ENCODE measurements at places on chromosomes 2 and 18.

GRCh38 chr2:163877316-163877715 lies 141.5 kb upstream of the FIGN start:
- peak; percentile 64 for DNase-seq

- peak; percentile 44 for DNase-seq
These were observed 70.1 kb downstream of the BCL11A start for GRCh38 chr2:60483401-60483800.

- no peak for DNase-seq
These were observed 15.7 kb upstream of the DARS1 start for GRCh38 chr2:136001131-136001530.

DNA sequence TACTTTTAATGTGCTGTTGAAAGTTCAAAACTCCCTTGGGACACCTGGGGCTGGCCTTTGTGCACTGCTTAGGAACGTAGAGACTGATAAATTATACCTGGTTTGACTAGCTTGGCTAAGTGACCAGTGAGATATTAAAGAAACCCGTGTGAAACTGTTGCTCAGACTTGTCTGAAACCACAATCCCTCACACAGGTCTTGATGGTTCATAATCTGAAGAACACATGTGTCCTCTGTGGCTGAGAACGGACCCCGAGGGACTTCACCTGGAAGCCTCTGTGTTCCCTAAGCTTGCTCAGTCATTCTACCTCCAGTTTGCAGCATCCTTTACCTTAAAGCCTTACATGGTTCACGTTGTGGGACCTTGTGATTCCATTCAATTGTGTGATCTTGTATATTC lies 218.8 kb downstream of the CBLN2 start:
- DNase-seq, result no peak

DNA sequence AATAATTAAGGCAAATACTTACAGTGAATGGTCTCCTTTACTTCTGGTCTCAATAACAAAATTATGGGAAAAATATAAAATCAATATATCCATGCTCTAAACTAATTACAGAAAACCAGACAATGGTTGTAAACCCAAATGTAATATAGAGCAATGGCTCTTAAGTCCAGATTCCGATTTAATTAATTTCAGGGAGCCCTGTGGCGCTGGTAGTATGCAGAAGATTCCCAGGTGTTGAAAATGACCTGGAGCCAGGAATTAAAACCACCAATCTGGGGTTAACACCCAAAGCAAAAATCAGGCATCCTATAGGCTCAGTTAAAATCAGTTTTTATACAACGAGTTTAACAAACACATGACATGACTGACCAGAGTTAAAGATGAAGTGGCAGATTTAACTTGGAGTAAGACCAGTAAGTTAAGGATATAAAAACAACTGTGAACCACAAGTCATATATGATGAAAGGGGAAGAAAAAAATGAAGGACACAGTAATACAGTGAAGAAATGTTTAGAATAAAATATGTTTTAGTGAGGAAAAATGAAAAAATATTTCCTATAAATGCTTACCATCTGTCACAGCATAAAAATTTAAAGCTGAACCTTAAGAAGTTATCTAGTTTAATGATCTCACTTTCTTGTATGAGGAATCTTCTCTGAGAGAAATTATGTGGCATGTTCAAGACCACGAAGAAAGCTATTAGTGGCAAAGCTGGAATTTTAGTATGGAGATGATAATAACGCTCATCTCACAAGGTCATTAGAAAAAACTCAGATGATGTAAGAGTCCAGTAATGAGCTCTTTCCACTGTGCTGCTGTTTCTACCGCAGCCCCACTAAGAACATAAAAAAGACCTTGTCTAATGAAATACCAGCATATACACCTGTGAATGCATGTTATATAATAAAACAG lies 45.8 kb upstream of the FLACC1 start:
- DNase-seq, result no peak

- DNase-seq, result no peak
These were observed 610.5 kb upstream of the FANCL start for GRCh38 chr2:58851598-58851997.

- no peak for DNase-seq
These were observed 354.6 kb downstream of the RAD51AP2 start for GRCh38 chr2:17163638-17164037.

DNA sequence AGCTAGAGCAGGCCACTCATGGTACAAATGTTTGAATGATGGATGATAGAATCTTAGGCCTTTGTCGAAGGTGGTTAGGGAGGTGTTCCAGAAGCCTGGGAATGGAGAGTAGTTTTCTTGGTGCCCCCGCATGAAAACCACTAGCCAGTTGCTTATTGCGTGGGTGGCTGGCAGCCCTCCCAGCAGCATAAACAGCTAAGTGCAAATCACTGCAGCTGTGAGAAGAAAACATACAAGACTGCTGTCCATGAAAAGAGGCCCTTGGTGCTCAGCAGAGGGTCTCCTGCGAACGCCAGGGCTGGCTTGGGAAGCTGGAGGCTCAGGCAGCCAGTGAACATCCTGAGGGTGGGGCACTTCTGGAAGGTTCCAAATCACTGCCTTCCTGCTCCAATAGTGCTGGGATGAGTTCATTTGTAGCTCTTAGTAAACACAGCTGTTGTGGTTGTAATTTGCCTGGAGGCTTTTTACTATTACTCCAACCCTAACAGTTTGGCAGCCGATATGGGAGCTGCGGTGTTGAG lies 118.8 kb downstream of the MGAT5 start:
- peak; percentile 84 for DNase-seq

GRCh38 chr18:76208678-76209306 lies 286.2 kb downstream of the ZNF516 start:
- no peak for DNase-seq

- peak; percentile 55 for DNase-seq
These were observed 107.9 kb downstream of the PRKCE start for GRCh38 chr2:45759310-45759851.

GRCh38 chr2:163906410-163906809 lies 170.6 kb upstream of the FIGN start:
- no peak for DNase-seq

DNA sequence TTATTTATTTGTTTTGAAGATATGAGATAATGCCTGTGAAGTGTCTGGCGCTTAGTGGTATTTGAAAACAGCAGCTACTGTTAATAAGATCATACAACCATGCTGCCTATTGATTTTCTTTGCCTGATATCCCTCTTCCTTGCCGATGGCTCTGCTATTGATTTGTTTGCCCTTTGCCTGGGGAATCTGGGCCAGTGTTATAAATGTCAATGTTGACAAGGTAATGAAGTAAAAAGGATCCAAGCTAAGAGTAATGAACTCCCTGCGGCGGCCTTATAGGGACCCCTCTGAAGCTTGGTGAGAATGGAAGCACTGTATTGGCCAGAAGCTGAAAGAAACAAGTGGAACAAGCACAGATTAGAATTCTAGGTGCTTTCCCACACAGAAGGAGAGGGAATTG lies 854.6 kb downstream of the CNTNAP5 start:
- DNase-seq, result no peak

DNA sequence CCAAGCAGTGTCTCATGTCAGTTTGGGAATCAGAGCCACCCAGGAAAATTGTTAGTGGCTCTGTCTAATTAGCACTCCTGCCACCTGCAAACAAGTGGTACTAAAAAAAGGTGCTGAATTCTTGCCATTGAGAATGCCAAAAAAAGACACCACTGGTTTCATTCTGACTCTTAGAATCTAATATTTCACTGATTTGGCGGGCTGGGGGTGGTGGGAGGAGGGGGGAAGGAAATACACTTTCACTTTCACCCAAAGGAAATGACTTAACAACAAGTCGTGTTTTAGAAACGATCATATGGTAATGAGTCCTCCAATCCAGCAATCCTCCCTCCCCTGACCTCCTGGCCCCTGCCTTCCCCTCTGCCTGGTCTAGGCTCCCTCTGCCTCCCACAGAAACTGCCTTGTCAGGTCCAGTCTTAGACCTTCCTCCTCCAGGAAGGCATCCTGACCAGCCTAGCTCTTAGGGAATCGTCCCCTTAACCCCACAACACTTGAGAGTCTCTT lies 4.4 kb upstream of the KLHL29 start:
- DNase-seq, result no peak

DNA sequence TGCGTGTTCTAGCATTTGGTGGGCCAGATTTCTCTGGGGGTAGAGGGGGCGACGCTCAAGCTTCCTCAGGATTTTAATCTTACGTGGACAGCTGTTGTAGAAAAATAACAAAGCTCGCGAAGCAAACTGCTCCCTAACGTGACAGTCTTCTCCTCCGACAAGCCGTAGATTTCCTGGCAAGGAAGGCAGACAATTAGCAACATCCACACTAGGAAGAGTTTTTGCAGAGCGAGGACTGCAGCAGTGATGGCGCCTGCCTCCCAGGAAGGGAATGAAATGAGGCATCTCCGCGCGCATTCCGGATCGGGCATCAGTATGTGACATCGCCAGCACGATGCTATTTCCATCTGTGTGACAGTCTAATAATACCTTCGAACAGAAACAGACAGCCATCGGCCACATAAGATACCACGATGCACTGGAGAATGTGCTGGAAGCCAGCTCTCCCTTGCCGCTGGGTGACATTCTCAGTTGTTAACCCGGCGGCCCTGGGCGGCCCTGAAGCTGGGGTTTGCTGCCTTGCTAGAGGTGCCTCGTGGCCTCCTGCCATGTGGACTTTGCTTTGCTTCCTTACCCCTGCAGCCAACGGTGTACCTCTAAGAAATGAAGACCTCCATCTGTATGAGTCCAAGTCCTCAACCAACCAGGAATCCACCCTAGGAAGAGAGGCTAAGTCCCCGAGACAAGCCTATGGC lies 101.8 kb upstream of the AGAP1 start:
- DNase-seq, result no peak

DNA sequence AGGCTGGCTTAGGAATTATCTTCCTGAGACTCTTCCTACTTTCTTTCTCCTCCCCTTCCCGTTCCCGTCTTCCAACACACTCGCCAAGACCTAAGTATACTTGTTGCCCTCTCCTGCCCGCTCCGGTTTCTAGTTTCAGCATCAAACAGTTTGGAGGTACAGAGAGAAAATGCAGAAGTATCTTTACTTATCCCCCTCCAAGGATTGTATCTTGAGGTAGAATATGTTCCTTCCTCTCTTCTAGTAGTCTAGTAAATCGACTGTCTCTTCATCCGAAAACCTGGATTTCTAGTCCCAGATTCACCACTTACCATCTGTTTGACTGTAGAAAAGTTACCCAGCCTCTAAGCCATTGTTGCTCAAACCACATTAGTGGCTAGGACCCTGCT lies 755 bp downstream of the EIF4E2 start:
- DNase-seq, result no peak

GRCh38 chr2:195561116-195561921 lies 95.7 kb upstream of the SLC39A10 start:
- DNase-seq, result peak; percentile 84

DNA sequence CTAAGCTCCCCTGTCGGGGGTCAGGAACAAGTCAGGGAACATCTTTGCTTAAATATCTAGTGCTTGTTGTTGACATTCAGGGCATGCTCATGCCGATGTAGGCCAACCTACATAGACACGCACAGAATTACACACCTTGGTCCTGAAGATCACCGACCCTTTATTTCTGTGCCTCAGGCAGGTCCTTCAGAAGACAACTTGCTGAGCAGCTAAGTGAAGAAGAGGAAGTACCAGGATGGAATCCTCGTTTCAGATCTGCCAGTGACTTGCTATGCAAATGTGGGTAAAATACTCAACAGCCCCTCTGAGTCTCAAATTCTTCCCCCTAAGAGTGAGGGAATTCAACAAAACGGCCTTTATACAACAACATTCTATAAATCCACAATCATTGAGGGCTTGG lies 494.7 kb downstream of the BCL11A start:
- DNase-seq, result no peak

DNA sequence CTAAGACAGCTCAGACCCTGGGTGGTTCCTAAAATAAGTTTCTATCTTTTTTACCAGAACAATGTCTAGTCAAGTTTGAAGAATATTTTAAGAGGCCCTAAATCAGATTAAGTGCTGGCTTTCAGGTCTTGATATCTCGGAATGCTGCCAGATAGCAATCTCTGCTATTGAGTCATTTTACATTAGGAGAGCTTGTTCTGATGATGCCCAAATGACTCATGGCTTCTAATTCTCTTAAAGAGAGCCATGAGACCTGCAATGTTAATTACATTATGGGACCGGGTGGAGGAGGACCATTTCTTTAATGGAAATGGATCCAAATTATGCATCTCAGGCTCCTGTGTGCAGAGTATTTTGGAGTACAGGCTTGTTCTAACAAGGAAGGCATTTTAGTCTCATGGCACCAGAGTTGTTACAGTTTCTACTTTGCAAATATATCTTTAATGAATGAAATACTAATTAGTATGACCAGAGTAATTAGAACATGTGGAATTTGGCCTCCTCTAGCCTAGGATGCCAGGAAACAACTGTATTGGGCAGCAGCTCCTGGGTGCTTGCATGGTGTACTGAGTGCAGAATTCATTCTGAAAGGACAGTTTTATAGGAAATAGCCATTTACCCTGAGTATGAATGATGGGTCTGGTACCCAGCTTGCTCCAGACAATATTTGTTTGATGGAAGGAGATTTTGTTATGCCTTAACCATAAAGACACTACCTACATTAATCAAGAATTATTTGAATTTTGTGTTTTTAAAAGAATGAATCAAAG lies 94.0 kb upstream of the SULT1C3 start:
- no peak for DNase-seq

DNA sequence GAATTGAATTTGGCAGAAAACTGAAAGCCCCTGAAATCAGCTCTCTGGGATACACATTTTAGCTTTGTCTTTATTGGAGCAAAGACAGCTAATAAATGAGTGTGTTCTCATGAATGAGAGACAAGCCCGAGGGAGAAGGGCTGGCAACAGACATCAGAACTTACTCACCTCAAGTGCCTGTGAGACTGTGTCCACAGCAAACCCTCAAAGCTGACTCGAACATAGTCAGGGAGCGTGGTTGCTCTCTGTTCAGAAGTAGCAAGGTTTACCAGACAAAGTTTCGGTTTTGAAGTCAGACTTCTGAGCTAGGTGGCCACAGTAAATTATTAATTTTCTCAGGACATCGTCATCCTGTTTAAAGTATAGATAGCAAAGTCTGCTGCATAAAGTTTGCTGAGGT lies 207.9 kb downstream of the CMPK2 start:
- DNase-seq, result no peak

DNA sequence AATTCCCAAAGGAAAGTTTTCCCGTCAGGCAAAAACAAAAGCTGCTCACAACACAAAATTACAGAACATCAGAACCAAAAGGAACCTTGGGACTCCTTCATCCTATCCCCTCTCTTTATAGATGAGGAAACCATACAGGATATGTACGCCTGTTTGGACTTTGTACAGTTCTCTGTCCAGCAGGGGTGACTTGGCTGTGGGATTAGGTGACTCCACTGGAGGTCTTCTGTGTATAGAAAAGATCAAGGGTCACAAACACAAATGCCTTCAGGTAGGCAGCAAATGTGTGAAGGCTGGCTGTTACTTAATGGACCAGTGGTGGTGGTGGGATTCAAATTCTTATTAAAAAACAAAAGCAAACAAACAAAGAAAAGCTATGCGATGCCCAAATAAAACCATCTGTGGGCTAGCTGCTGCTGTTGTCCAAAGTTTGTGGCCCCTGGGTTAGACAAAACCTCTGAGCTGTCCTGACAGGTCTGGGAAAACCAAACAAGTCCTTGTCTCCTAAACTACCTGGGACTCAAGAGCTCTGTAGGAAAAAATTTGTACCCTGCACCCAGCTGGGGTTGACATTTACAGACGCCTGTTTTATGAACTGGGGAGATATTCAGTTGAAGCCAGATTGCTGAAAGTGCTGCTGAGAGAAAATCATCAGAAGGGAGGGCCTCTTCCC lies 1.3 kb upstream of the CEP68 start:
- no peak for DNase-seq

Data from GM04504 (cell line).